Stimulated activated memory B cell treated with anti-CD40 and anti-IgM and Interleukin-4, amounts not matched to agents 10 μg/mL and 1 μg/mL and 100 μg/mL, for 72 hours (primary cell): ENCODE measurements at places on chromosomes 4 and X.

- ATAC-seq, result no peak
Observed at GRCh38 chr4:176014583-176015108, 51.0 kb upstream of the WDR17 start.

DNA sequence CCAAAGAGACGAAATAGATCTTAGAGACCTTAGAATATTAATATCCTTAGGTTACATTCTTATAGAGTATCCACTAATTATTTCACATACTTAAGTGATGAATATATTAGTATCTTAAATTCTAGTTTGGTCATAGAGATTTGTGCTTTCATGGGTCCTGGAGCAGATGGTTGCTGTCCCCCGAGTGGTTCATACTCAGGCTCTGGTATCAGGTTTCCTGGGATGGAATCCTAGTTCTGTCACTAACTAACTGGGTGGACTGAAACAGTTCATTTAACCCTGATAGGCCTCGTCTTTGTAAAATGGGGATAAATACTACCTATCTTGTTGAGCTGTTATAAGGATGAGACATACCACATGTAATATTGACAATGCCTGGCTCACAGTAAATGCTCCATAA lies 264.6 kb downstream of the TENM3 start:
- ATAC-seq, result no peak

DNA sequence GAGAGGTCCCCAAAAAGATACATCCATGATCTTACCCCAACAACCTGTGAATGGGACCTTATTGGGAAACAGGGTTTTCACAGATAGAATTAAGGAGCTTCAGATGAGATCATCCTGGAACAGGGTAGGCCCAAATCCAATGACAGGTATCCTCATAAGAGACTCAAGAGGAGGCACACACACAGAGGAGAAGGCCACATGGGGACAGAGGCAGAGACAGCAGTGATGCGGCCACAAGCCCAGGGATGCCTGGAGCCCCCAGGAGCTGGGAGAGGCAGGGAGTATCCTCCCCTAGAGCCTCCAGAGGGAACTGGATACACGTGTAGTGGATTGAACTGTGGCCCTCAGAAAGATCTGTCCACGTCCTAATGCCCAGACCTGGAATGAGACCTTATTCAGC lies 82.3 kb downstream of the PRKX start:
- ATAC-seq, result no peak

DNA sequence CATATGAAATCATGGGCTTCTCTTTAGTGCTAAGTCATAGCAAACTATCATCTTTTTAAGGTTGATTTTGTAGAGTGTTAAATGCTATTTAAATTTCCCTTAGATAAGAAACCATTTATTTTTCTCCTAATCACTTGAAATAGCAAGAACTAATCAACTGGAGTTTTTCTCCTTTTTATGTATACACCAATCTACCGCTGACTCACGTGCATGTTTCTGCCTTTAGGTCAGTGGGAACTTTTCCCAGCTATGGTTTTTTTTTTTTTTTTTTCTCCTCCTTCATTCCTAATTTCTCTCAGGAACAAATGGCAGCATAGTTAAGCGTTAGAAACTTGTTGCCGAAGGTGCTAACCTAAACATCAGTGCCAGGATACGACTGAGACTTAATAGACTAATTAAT lies 176.4 kb downstream of the BMPR1B start:
- ATAC-seq, result no peak

DNA sequence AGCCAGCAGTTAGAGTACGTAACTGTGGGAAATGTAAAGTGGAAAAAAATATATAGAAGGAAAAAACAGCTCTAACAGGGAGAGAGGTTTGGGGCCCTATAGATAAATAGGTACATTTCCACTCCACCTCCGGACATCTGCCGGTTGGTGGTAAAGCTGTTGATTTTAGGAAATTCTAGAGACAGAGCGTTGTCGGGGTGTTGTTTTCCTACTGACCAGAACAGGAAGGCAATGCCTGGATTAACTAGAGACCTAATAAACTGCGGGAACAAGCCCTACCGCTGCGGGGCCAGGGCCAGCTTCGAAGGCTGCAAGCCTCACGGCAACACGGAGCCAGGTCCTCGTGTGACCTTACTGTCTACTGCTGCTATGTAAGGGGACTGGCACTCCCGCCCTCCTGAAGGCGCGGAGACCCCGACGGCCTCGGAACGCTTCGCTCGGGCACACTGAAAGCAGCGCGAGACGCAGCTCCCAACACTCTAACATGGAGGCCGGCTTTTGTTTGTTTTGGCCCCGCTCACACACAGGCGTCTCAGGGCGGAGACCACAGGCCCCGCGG lies 702 bp upstream of the CDKN2AIP start:
- no peak for ATAC-seq

DNA sequence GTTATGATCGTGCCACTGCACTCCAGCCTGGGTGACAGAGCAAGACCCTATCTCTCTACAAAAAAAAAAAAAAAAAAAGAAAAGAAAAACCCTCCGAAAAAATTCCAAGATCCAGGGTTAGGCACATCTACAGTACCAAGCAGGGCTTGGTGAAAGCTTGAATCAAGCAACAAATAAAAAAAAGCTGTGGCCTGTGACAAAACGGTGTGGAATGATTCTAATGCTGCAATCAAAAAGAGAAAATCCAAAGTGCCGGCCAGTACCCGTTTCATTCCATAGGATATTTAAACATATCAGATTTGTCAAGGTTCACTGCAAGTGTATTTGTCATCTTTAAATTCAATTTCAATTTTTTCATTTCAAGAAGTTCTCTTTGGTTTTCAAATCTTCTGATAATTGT lies 20.5 kb downstream of the RWDD4 start:
- no peak for ATAC-seq

GRCh38 chr4:176400816-176401461 lies 81.2 kb downstream of the SPCS3 start:
- ATAC-seq, result no peak
